Caco-2 (cell line): ENCODE measurements at places on chromosomes 1 and 21.
A peak's percentile ranks its signal among the peaks of the same experiment; 100 is the strongest.

GRCh38 chr1:87240661-87241285 lies 87.9 kb upstream of the LMO4 start:
- DNase-seq: no peak

GRCh38 chr21:15826908-15827601 lies 97.3 kb downstream of the USP25 start:
- no peak for DNase-seq

- peak; percentile 36 for DNase-seq
These were observed 1.5 kb downstream of the CACHD1 start for GRCh38 chr1:64471218-64472039.

- no peak for DNase-seq
These were observed 600.5 kb downstream of the KCNT2 start for GRCh38 chr1:196007763-196008162.

- no peak for DNase-seq
These were observed 1.7 kb upstream of the ATP1A4 start for GRCh38 chr1:160149716-160150115.

- no peak for DNase-seq
These were observed 168.8 kb downstream of the GABPA start for GRCh38 chr21:25903607-25904006.

DNA sequence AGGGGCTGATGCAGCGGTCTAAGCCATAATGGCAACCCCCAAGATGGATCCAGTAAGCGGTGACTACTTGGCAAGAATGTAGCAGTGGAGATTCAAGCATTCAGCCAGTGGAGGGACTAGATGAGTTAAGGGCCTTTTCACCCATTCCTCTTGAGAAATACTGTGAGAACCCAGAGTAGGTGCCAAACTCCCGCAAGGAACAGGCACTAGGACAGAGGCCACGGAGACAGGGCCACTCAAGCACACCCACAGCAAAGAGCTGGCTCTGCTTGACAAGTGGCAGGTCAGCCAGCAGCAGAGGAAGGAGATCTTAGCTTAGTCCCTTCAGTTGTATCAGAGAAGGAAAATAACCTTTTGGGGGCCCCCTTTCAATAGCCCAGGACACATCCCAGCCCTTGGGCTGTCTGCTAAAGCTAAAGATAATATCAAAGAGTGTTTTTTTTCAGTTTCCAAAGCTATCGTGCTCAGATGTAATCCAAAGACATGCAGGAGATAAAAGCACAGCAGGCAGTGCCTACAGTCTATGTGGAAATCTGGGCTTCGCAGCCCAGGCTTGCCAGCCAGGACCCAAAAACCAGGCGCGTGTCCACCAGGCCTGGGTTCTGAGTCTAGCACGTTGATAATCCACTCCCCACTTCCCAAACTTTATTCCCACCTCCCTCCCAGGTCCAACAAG lies 62.0 kb upstream of the GOLT1A start:
- DNase-seq: no peak

- DNase-seq: no peak
These were observed 96.1 kb downstream of the TRABD2B start for GRCh38 chr1:47901001-47901575.

DNA sequence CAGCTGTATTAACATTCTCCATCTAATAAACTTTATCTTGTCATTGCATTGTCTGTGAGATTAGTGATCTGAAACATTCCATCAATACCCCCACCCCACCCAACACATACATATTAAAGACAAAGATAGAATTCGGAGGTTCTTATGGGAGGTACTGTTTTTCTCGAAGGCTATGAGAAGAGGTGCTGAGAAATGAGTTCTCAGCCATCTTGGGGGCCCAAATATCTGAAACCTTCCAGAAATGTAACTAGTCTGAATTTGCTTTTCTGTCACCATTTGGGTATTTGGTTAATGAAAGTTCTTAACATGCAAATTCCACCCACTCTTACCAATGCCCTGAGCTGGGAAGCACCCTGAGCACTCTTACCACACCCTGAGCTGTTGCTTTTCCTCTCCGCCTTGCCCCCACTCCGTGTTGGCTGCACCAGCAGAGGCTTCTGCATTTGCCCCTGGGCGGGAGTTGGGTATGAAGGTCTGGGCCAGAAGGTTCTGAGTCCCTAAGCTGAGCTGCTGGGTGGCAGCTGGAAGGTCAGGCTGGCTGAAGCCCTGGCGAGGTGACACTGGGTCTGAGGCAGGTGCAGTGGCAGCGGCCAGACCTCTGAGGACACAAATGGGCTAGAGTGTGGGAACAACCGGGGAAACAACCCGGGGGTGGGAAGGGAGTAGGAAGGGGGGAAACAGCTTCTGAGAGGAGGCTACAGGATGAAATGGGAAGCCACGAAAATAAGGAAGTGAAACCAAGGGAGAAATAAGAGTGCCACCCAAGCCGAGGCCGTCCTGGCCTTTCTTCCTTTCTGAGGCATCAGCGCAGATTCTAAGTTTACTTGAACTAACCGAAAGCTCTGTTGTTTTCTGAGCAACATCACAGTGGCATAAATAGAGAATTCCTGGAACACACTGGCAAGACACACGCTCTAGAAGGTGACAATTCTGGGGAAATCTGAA lies 26.3 kb upstream of the IER5 start:
- no peak for DNase-seq
